ENCODE measurements at places on chromosomes 2 and 18.

DNA sequence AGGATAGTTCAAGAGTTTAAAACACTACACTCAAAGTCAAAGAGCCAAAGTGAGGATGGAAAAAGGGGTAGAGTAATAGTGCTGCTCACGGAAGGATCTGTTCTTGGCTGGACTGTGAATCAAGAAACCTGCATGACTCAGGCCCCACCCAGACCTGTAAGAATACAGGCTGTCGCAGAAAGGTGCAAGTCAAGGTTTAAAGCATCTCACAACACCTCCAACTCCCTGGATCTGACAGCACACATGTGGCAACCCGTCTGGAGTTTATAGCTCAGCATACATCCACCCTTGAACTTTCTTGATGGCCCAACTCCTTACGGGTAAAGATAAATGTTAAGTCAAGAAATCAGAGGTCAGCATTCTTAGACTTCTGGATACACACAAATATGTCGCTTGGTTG lies 6.3 kb downstream of the KIAA2012 start:
- DNase-seq, result no peak

DNA sequence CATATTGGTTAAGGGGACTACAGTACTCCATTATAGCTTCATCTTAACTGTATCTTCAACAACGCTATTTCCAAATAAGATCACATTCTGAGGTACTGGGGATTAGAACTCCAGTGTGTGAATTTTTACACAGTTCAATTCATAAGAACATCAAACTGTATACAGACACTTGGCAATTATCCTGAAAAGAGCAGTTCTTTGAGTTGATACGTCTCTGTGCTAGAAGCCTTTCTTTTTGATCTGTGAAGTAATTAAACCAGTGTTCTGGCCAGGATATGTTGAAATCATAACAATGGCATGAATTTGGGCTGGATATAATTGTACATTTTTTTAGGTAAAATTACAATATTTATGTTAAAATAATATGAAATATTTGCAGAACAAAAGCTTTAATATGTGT lies 93.5 kb upstream of the ITPRID2 start:
- DNase-seq, result no peak

DNA sequence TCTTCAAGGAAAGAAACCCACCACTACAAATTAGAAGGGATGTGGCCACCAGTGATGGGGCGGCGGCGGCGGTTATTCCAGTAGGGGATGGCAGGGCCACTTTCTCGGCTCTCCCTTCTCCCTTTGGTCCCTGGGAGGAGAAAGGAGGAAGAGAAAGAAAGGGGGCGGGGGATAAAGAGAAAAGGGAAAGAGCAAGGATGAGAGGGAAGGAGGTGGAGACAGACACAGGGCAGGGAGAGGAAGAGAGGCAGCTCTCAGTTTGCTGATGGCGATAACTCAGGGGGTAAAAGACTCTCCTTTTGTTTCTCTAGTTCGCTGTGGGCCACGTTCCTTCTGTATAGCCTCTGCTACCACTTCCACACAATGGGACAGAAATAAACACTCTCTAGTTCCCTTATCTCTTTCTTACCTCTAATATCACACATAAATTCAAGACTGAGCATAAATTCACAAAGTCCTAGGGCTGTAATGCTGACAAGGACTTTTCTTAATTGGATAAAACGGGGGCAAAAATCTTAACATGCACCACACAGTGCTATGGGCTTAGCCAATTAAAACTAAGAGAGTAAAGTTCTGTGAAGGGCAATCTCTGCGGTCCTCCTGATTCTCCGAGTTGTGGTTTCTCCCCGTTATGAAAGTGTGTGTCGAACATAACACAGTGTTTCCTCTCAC lies 14.6 kb downstream of the SFT2D3 start:
- no peak for DNase-seq

- DNase-seq, result no peak
Observed at GRCh38 chr2:231691251-231691772, 17.0 kb upstream of the PTMA start.

- DNase-seq, result no peak
Observed at GRCh38 chr2:207819021-207819797, 49.5 kb upstream of the FZD5 start.

- DNase-seq, result no peak
Observed at GRCh38 chr2:234430871-234431270, 66.0 kb downstream of the ARL4C start.

GRCh38 chr2:211463397-211463796 lies 907.0 kb downstream of the CPS1 start:
- no peak for DNase-seq
